MM.1S (cell line): ENCODE measurements at places on chromosomes 2 and 18.

DNA sequence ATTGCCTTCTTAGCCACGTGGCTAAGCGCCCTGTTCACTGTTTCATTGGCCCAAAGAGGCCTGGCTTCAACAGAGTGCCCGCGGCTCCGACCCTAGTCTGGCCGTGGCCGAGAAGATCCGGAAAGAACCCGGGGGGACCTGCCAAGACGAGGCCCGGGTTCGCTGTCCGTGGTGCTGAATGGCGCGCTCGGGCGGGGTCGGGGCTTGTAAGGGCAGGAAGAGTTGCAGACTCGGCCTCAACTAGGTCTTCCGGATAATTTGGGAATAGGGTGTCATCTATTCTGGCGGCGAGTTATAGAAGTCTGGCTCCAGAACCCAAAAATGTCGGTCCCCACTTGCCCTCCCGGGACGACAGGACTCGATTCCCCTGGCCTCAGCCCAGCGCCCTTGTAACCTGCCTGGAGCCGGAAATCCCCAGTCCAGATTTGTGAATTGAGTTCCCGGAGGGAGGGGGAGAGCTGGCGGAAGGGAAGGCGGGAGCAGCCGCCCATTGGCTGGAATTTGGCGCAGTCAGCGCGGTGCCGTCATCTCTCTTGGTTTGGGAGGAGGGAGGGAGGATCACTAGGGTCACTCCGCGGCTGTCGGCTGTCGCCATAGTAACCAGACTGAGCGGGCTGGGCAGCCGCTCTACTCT, 3.5 kb downstream of the CDK5R2 start:
- DNase-seq, result peak; percentile 52

GRCh38 chr2:28662468-28663181, 89.0 kb upstream of the PPP1CB start:
- DNase-seq, result no peak

DNA sequence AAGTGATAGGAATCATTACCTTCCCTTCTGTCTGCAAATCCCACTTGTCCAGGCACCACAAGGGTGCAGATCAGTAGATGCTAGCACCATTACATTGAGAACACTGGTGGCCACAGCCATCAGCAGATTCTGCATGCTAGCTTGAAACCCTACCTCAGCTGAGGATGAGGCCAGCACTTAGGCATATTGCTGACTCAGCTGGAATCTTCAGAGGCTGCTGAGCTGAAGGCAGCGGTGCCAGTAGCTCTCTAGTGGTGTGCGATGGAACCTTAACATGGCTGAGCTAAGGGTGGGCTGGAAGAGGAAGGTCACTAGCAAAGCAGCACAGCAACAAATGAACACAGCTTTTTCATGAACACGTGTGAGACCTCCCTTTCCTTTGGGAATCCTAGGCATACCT, 19.0 kb upstream of the CPO start:
- DNase-seq, result no peak

DNA sequence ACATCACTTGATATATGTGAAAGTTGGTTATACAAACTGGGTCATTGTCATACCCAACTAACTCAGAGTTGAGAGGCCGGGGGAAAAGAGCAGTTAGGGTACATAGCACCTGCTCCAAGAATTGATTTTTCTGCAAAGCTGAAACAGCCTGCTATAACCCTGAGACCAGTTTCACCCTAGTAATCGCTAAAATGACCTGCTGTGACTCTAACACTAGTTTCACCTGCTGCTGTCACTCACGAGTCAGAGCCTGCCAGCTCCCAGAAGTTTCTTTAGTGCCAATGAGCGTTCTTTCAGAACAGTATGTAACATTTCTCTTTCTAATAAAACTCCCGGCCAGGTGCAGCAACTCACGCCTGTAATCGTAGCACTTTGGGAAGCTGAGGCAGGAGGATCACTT, 28.0 kb downstream of the SRSF7 start:
- peak; percentile 87 for DNase-seq

- no peak for DNase-seq
These were observed 74.3 kb downstream of the GREB1L start for GRCh38 chr18:21316296-21316695.

DNA sequence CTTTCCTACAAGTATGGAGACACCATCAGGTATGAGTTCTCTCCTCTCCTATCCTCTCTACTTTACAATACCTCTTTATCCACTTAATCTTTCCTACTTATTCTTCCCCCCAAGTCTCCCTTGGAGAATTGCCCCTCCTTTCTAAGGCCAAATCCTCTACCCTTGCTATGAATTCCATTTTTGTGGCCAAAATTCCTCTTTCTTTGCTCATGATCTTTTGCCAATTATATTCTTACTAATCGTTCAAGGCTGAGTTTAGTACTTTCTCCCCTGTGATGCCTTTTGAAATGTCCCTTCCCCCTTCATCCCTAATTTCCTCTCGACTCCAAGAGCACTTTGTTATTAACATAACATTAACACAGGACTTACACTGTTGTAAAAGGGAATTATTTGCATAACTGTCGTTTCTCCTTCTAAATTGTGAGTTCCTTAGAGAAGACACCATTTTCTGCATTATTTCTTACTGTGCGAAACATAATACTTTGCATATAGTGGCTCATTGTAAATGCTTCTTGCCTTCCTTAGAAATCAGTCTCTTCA, 133.4 kb downstream of the KCTD1 start:
- DNase-seq, result no peak

DNA sequence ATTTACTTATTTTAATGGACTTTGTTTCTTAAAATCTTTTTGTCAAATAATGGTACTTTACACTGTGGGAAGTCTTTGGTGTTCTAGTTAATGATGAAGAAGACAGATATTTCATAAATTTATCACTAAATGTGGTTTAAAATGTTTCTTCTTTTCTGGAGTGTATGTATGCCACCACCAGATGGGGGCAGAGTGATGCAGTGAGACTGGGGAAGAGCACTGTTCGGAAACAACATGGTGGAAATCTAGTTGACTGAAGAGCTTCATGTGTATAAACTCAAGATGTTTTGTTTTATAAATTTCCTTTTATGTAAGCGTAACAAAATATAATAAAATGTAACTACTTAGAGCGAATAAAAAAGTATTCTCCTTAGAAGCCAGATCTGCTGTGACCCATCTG, 195.1 kb downstream of the KCNE4 start:
- no peak for DNase-seq

DNA sequence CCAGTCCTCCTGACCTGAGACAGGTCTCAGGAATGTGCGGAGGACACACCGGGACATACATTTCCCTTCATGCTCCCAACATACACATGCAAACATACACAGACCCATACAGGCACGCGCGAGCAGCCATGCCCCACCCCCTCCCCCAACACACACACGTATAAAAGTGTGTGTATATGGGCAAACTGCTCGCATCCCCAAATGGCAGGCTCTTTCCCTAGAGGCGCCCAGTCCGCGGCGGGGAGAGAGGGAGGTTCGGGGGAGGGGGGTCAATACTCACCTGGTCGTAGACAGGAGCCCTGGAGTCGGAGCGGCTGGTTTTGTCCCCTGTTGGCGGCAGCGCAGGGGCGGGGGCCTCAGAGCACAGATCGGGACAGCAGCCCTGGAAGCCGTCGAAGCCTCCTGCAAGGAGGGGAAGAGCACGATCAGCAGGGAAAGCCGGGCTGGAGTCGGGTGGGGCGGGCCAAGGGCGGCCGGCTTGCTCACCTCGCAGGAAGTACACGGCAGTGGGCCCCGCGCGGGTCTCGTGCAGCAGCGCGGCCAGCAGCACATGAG, 682 bp downstream of the DUSP2 start:
- peak; percentile 9 for DNase-seq

DNA sequence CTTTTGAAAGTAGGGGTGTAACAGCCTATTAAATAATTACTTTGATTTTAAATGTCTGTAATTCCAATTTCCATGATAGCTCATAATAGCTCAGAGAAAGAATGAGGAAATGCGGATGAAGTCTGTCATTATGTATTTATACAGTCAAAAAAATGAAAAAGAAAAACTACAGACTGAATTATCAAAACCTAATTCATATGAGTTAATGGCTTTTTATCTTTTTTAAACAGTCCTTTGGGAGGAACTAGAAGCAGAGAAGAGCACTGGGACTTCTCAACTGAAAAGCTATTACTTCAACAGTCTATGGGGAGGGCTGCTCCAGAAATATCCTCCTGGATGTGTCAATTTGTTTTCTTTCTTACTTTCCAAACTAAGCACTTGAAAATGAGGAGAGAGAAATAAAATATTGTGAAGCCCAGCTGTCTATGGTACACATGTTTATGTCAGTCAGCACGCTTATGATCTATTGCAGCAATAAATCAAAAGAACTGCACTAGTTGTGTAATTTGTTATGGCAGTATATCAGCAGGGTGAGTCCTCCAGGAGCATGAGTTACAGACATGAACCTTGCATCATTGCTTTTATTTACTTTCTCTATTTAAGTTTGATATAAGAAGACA, 1550.2 kb downstream of the LRP1B start:
- no peak for DNase-seq

- DNase-seq, result no peak
These were observed 357.1 kb downstream of the NRXN1 start for GRCh38 chr2:50674876-50675275.

DNA sequence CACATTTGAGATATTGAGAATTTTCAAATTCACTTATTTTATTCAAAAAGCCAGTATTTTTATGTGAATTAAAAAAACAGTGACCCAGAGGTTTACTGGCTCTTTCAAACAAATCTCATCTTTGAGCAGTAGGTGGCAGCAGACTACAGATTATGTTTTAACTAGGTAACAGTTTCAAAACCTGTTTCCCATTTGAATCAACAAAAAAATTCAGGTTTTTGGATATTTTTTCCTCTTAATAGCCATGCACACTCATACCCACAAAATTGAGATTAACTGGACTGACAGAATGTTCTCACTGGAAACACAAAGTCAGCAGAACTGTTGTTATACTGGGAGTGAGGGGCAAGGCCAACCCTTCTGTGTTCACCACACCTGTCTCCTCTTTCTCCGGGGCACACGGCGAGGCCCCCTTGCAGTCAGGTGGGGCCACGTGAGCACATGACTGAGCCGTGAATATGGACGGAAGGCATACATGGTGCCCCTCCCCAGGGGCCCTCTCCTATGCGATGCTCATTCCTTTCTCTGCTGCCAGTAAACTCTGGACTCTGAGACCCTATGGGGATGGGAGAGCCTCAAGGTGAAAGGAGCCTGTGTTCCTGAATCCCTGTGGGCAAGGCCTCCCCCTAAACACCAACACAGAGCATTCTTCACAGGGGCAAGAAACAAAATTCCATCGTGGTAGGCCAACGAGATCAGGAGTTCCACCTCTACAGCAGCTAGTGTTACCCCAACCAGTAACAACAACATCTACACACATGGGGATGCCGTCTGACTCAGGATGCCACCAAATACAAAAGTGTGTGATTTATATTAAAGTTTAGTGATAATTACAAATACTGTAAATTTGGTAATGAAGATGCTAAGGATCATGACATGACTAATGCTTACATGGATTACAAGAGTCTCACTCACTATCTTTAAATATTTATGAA, 80.4 kb downstream of the LPIN2 start:
- peak; percentile 69 for DNase-seq

- DNase-seq, result peak; percentile 22
These were observed 18.5 kb upstream of the POLI start for GRCh38 chr18:54250846-54251261.

- DNase-seq, result peak; percentile 42
These were observed 125.4 kb downstream of the CTIF start for GRCh38 chr18:48663931-48664847.

- peak; percentile 45 for DNase-seq
These were observed 616 bp upstream of the SP5 start for GRCh38 chr2:170714381-170715061.

GRCh38 chr18:22026362-22026761, 143.0 kb upstream of the GATA6 start:
- no peak for DNase-seq

- peak; percentile 62 for DNase-seq
These were observed 71.1 kb downstream of the DSC3 start for GRCh38 chr18:30971338-30971956.

DNA sequence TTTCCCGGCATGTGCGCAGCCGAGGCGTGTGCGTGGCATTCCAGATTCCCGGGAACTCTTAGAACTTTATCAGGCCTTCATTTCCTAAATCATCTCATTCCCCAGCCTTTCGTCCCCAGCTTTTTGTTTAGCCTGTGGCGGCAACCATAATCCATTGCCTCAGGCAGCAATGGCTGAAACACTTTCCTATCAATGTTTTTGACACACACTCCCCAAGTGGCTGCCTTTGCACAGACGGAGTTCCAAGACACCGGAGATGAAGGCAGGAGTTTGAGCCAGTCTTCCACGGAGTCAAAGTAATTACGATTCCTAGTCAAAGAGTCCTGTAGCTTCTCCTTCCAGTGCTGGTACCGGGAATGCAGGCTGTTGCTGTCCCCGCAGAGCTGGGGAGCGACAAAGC, 64.8 kb downstream of the KCNG2 start:
- no peak for DNase-seq

DNA sequence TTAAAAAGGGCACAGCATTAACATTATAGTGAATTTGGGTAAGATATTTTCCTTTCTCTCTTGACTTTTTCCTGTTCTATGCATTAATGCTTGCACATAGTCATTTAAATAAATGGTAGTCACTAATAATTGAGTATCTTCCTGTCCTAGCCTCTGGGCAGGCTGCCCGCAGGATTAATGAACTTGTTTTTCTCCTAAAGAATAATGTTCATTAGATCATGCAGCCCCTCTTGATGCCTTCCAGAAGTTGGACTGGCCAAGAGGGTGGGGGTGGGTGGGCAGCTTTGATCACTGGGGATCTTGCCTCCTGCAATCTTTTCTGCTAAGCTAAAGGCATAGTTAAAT, 514.5 kb upstream of the CDH2 start:
- DNase-seq, result no peak

GRCh38 chr2:48733067-48733503, 22.4 kb downstream of the LHCGR start:
- DNase-seq, result no peak

- DNase-seq, result no peak
These were observed 43.6 kb downstream of the L3MBTL4 start for GRCh38 chr18:6370886-6371635.

DNA sequence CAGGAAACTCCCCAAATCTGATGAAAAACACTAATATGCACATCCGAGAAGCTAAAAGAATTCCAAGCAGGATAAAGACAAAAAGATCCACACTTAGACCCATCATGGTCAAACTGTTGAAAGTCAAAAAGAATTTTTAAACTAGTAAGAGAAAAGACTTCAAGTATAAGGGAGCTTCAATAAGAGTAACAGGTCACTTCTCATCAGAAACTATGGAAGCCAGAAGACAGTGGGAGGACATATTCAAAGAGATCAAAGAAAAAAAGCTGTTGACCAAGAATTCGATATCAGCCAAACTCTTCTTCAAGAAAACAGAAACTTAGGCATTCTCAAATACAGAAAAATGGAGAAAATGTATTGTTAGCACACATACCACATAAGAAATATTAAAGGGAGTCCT, 50.4 kb downstream of the ZC3H8 start:
- DNase-seq, result peak; percentile 15

DNA sequence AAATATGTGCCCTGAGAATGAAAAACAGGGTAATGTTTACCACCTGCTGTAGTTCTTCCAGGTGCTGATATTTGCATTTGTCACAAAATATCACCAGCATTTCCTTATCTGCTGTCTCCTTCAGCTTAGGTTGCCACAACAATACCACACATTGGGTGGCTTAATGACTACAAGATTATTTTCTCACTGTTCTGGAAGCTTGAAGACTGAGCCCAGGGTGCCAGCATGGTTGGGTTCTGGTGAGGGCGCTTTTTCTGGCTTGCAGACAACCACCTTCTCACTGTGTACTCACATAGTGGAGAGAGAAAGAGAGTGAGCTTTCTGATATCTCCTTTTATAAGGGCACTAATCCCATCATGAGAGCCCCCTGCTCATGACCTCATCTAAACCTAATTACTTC, 407.5 kb upstream of the RGPD4 start:
- DNase-seq, result peak; percentile 15
